ENCODE measurements at places on chromosomes 13 and 19. TPM values are rescaled to one million over a fixed set of nuclear protein-coding genes. Genes with fewer than 3 reads are reported as not detected.

Gene GRIN2D
- total RNA-seq: 3.9 TPM

Gene PABPC3
- 0.36 TPM for total RNA-seq

Gene PPM1N
- total RNA-seq: 1.7 TPM

Gene RTBDN
- total RNA-seq: not detected
